Stimulated activated CD8-positive, alpha-beta memory T cell treated with anti-CD3 and anti-CD28 coated beads, Interleukin-15, amount 100 ng/mL, for 48 hours (primary cell): ENCODE measurements at places on chromosomes 6 and 20.

DNA sequence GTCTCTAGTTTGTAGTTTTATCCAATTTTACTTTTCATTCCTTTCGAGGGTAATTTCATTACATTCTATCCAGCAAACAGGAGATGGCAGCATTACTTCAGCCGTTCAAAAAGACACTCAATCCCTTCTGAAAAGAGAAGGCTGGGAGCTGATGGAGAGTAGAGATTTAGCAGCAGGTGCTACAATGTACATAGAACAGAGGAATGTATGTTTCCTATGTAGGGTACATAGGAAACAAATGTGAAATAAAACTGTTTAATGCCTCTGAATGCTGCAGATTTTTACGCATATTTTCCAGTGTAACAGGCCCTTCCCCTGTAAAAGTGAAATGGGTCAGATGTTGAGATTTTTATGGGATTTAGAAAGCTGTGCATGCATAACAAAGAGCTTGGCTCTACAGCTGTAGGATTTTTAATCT, 16.0 kb downstream of the RPS12 start:
- DNase-seq = no peak

DNA sequence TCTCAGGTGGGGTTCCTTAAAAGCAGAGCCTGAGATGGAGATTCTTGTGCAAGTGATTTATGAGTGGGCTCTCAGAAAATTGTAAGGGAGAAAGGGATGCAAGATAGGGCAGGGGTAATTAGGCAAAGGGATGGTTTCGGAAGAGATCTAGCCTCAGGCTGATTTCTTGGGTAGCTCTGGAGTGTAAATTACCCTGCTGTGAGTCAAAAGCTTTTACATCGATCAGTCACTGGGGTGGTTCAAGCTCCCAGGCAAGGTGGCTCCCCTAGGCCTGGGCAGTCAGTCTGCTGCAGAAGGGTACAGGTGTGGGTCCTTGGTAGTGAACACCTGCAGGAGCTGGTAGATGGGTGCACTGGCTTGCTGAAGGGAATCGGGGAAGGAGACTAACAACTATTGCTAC, 11.1 kb upstream of the PM20D2 start:
- no peak for DNase-seq

DNA sequence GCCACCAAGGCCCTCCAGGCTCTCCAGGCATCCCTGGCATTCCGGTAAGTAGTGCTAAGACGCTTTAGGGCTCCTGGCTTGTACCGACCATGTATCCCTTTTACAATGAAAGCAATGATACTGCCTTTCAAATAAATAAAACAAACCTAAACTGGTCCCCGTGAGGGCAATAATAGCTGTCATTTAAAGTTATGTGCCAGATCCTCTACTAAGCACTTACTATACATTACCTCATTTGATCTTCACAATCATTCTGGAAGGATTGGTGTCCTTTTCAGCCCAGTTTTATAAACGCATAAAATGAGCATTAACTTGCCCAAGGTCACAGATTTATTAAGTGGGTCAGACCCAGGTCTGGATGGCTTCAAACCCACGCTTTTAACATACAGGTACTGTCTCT, 114.7 kb downstream of the COL9A1 start:
- DNase-seq = no peak

DNA sequence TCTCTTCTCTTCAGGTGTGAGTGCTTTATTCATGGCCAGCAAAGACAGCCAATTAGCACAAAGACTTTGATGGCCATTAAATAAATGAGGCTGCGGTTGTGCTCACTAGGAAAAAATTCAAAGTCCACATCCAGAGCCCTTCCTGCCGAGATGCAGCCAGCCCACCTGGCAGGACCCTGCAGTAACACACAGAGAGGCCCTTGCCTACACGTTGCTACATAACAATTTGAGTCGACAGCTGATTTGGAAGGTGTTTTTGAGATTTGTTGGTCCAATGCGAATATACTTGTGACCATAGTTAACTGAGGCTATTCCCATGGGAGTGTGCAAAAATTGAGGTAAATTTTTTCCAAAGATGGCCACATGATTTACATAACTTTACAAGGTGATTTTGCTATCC, 605.4 kb upstream of the HTR1E start:
- no peak for DNase-seq

DNA sequence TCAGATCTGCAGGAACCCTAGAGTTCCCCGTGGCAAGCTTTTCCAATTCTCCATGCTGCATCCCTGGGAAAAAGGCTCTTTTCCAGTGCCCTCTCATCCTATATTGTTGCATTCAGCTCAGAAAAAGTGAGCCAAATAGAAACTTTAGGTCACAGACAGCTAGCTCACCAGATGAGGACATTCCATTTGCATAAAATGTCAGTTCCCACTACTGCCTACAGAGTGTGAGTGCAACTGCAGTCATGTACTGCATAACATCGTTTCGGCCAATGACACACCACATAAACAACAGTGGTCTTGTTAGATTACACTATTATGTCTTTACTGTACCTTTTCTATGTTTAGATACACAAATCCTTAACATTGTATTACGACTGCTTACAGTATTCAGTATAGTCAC, 8.6 kb downstream of the HS3ST5 start:
- DNase-seq = no peak

GRCh38 chr20:39751557-39752137, 789.5 kb downstream of the DHX35 start:
- DNase-seq = no peak

- no peak for DNase-seq
Measured at GRCh38 chr6:147906361-147906760, 397.9 kb downstream of the SAMD5 start.

DNA sequence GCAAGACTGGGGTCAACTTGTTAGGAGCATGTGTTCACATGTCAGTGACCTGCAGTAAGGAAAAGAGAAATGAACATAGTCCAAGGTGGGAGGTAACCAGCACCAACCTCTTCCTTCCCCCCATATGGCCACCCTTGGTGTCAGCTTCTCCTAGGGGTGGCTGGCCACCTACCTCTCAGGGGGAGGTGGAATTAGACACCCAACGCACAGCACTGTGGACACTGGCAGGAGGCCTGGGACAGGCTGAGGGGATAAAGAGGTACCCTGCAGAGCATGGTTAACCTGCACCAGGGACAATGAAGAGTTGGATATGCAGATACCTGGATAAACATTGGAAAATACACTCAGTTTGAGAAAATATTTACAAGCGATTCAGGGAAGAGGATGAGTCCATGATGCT, 84.5 kb downstream of the IYD start:
- DNase-seq = no peak

- no peak for DNase-seq
Measured at GRCh38 chr6:47308552-47309290, 984 bp downstream of the TNFRSF21 start.

DNA sequence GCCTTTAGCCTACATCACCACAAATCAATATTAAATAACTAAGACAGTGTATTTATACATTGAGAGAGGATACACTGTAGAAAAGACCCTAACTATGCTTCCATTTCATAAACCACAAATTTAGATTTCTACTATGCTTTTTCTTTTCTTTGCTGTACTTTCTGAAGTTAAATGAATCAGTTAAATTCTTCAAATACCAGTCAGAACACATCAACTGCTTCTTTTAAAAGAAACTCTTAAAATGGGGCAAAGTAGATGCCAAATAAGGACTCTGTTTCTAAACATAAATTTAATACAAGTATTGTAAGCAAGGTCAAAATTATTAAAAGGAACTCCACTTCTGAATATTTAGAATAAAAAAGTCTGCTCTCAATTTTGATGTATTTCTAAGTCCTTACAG, 76.9 kb downstream of the GMDS start:
- no peak for DNase-seq

DNA sequence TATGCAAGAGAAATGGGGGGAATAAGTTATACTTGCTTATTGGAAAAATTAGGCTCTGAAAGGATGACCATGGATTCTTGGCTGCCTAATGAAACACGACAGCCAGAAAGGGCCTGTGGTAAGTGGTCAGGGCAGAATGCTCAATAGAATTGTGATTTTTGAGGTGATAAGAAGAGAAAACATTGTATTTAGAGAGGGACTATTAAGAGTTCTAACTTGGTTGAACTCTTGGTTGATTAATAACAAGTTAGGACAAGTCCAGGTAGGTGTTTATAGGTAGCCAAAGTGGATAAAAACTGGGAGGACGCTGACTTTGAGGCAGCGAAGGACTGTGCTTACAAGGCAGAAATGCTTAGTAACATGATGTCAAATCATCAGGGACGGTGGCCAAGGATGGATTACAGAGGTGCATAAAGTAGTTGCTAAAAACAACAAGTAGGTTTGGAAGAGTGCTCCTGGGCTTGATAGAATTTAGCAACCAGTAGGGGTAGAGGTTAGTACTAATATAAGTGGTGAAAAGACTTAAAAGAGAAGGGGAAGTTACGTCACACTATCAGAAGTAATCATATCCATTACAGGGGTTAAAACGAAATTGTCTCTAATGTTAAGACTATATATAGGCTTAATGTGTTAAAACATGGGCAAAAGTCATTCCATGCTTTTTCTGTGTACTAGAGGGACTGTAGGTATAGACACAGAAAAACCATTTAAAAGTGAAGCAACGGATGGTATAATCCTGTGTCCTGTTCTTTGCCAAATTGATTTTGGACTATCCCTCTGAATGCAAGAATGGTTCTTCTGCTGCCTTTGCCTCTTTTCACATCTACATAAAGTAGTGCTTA, 98.6 kb downstream of the EYA4 start:
- DNase-seq = no peak

DNA sequence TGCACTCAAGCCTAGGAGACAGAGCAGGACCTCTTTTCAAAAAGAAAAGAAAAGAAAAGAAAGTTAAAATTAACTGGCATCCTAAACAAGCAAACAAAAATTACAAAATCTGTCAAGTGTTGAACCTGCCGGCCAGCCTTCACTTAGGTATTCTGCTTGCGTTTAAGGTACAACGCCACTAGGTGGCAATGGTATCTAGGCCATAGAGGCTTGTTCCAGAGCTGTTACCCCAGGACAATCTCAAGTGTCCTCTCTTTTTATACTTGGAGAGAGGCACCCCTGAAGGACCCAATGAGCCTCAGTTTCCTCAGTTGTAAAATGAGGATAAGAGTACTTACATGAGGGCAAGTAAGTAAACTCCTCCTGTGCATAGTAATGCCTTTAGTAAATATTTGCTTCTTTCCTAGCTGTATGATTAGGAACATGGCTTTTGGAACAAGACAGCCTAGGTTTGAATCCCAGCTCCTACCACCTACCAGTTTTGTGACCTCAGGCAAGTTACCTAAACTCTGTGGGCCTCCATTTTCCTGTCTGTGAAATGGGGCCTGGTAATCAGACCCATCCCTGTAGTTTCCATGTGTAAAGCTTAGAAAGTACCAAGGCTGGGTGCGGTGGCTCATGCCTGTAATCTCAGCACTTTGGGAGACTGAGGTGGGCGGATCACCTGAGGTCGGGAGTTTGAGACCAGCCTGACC, 5.8 kb upstream of the PACSIN1 start:
- DNase-seq = no peak

GRCh38 chr6:32519118-32519909, 10.8 kb downstream of the HLA-DRB5 start:
- no peak for DNase-seq

- DNase-seq = no peak
Measured at GRCh38 chr6:121794630-121795029, 359.2 kb downstream of the GJA1 start.

GRCh38 chr6:33885132-33886057, 81.6 kb upstream of the MLN start:
- DNase-seq = no peak

GRCh38 chr20:35823937-35824336, 52.1 kb downstream of the PHF20 start:
- DNase-seq = no peak

- no peak for DNase-seq
Measured at GRCh38 chr20:22127587-22127986, 422.1 kb downstream of the PAX1 start.
